ENCODE measurements at places on chromosomes 13 and 19.

GRCh38 chr13:99816321-99816720, 155.2 kb downstream of the ZIC5 start:
- no peak for DNase-seq

DNA sequence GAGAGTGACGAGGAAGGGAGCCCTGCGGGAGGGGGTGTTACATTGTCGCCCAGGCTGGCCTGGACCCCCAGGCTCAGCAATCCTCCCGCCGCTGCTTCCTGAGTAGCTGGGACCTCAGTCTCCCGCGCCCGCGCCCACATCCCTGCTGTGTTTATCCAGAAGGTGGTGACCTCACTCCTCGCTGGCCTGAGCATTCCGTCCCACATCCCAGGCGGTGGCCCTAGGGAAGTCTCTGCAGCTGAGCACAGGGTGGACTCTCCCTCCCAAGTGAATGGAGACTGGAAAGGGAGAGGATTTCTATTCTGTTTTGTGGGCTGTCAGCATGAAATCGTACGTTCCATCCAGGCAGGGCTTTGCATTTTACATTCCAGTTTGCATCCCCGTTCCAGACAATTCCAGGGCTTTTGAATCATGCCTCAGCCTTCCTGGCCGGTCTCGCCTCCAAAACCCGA, 401 bp upstream of the ZNF765 start:
- DNase-seq = no peak

DNA sequence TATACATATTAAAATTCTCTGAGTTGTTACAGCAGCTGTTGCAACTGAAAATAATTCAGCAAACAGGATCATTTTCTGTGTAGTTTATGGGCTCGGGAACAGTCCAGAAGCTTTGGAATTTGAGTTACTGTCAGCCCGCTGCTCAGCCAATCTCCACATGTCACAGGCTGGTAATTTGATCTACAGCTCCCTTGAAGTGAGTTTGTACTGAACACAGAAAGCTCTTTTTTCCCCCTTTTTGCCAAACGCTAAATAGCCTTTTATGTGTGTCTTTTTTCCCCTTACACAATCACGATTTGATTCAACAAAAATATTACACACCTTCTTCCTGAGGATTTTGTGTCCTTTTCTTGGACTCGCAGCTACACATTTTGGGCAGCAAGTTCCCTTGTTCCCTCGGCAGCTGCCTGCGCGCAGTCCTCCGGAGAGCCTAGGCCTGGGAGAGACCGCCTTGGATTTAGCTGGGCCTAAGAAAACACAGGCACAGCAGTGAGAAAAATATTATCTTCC, 371.4 kb downstream of the KCNRG start:
- DNase-seq = no peak

DNA sequence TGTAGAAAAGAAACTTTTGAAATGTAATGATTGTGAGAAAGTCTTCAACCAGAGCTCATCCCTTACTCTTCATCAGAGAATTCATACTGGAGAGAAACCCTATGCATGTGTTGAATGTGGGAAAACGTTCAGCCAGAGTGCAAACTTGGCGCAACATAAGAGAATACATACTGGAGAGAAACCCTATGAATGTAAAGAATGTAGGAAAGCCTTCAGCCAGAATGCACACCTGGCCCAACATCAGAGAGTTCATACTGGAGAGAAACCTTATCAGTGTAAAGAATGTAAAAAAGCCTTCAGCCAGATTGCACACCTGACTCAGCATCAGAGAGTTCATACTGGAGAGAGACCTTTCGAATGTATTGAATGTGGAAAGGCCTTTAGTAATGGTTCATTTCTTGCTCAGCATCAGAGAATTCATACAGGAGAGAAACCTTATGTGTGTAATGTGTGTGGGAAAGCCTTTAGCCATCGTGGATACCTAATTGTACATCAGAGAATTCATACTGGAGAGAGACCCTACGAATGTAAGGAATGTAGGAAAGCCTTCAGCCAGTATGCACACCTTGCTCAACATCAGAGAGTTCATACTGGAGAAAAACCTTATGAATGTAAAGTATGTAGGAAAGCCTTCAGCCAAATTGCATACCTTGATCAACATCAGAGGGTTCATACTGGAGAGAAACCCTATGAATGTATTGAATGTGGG, 19.3 kb downstream of the ZNF583 start:
- DNase-seq = no peak
